ENCODE measurements at places on chromosomes 5 and 9.
A peak's percentile ranks its signal among the peaks of the same experiment; 100 is the strongest.

- DNase-seq, result no peak
These were observed 57.0 kb upstream of the GRAMD2B start for GRCh38 chr5:126366199-126366560.

- DNase-seq, result no peak
These were observed 32.3 kb downstream of the PALM2AKAP2 start for GRCh38 chr9:109812331-109812730.

GRCh38 chr9:26301046-26301445 lies 591.6 kb downstream of the CAAP1 start:
- no peak for DNase-seq

DNA sequence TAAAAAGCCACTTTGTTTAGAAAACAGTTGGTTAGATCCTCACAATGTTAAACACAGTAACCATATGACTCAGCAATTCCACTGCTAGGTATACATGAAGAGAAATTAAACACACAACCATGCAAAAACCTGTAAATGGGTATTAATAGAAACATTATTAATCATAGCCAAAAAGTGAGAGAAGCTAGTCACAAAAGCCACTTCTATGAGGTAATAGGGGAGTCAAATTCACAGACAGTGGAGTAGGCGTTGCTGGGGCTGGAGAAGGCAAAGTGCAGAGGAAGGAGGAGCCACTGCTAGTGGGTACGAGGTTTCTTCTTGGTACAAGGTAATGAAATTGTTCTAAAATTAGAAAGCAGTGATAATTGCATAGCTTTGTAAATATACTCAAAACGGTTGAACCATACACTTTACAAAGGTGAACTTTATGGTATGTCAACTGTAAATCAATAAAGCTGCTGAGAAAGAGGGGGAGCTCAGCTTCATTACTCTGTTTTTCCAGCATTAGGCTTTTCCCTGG lies 364.4 kb downstream of the GADD45G start:
- DNase-seq, result no peak

GRCh38 chr5:52767766-52768480 lies 19.8 kb upstream of the ITGA1 start:
- DNase-seq, result no peak

- no peak for DNase-seq
These were observed 19.0 kb downstream of the PTCH1 start for GRCh38 chr9:95497772-95498171.

DNA sequence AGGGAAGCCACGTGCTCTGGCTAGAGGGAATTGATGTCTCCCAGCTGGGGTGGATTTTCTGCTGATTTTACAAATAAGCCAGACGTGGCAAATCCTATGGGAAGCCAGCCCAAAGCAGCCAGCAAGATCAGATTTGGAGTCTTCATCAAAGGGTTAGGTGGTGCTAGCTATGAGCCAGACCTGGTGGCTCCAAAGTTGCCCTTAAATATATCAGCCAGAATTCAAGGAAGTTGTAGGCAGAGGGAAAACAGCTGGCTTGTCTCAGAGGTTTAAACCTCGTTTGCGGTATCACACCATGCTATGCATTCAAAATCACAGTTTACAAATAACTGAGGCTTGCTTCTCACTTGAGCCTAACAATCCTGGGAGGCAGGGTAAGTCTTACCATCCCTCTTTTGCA lies 313.2 kb downstream of the MLLT3 start:
- DNase-seq, result no peak

GRCh38 chr9:120875643-120875953 lies 1.4 kb downstream of the PHF19 start:
- DNase-seq, result no peak

- no peak for DNase-seq
These were observed 30.7 kb upstream of the GPX3 start for GRCh38 chr5:150989695-150990094.

DNA sequence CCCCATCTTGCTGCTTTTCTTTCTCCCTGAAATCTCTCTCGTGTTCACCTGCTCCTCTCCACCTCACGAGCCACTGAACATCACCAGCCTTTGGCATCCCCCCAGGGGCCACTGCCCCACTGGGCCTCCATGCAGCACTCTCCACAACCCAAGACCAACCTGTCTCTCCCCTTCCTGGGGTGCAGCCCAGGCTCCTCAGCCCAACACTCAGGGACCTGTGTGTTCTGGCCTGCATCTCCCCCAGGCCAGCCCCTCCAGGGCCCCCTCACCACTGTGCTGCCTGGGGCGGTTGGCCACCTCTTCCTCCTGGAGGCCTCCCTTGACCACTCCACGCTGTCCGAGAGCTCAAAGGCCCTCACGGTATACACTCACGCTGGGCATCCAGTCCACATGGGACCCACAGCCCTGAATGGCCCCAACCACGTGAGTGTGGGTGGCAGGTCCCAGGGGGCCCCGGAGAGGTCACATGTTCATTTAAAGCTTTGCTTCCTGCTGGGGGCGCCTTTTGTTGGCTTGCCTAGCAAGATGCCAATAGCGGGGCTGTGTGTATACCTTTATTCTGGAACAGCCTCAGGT lies 453 bp upstream of the DOK3 start:
- peak; percentile 55 for DNase-seq

DNA sequence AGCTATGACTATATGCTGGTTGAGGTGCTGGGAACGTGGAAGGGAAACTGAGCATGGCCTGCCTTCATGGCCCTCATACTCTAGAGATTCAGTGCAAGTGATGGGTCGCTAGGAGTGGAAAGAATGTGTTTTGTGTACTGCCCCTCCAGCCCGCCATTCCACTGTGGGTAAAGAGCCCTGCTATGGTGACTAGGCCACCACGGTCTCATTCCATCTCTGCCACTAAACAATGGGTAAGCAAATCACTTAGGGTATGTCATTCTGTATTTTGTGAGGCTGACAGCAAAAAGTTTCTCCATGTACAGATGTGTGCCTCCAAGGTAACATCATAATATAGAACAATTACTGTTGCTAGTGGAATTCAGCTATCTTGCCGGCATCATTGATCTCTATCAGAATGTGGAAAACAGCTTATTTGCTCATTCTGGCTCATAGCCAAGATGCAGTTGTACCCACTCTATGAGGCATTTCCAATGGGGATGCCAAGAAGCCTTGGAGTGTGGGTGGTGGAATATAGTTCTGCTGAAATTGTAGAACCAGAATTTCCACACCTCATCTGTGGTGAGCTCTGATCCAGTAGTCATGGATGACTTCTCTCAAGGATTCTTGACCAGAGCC lies 12.5 kb downstream of the SMARCA2 start:
- no peak for DNase-seq

DNA sequence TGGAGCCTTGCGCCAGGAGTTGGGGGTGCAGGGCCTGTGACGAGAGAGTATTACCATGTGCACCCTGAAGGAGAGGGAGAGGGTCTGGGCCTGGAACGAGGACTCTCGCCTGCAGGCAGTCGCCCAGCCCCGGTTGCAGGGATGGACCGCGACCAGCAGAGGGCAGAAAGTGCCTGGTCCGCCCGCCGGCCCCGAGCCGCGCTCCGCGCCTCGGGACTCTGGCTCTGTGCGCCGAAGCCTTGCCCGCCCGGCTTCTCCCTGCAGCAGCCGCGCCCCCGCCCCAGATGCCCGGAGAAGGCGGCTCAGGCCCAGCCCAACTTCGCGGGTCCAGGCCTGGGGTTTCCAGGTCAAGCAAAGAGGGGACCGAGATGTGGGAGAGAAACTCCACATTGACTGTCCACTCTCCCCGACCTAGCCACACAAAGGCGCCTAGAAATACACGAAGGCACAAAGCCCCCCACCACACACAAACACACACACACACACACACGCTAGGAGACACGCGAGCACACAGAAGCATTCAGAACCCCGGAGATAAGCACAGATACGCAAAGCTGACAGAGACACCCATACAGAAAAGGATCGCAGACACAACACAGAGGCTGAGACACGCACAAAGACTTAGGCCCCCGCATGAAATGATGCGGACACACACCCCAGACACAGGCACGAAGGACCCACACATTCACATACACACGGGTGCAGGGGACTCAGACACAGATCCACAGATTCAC lies 2.0 kb upstream of the LMX1B start:
- peak; percentile 68 for DNase-seq

GRCh38 chr9:27489087-27489876 lies 34.8 kb upstream of the IFNK start:
- no peak for DNase-seq

DNA sequence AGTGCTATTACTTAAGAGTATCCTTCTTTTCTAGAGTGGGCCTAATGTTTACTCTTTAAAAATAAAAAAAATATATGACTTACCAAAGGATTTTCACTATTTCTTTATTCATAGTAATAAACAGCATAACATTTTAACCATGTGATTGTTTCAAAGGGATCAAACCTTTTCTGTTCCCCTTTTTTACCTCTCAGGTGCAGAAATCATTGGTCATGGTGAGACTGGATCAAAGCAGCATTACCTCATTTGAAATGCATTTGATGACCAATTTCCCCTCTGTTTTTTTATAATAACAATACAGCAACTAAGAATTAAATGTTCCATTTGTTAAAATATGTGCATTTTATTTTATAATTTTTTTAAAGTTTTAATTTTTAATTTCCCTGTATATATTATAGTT lies 598.0 kb upstream of the RGMB start:
- no peak for DNase-seq

DNA sequence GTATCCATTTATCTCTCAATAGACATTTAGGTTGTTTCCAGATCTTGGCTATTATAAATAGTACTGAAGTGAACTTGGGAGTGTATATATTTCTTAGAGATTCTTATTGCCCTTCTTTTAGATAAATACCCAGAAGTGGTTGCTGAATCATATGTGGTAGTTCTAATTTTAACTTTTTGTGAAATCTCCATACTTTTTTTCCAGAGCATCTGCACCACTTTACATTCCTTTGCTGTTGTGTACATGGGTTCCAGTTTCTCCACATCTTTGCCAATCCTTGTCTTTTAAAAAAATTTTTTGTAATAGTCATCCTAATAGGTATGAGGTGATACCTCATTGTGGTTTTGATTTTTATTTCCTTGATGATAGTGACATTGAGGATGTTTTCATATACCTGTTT lies 303.7 kb downstream of the CCDC171 start:
- no peak for DNase-seq

Measured in activated B cell treated with CpG ODN at 0.5 μM for 24 hours (primary cell).